ENCODE measurements at places on chromosomes 2 and 18. TPM values are rescaled to one million over a fixed set of nuclear protein-coding genes. Genes with fewer than 3 reads are reported as not detected.

DNA sequence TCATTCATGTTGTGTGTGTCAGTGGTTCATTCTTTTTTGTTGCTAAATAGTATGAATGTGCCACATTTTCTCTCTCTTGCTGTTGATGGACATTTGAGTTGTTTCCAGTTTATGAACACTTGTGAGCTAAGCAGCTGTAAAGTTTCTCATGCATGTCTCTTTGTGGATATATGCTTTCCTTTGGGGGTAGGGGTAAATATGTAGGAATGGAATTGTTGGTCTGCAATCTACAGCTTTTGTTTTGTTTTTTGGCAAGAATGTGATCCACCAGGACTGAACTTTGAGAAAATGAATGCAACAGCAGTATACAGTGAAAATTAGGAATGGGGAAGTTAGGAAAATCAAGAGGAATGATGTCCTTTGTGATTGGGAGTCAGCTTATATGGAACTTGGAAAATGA, 226.3 kb downstream of the CDCA7 start:
- no peaks in the 10 kb centered on the region for H3K27me3 ChIP-seq
- H3K36me3 ChIP-seq = no peaks in the 10 kb centered on the region
- H3K4me3 ChIP-seq = no peak overlapping the region
- DNase-seq = no peak
- H3K27ac ChIP-seq = no peak overlapping the region
- no peaks in the 10 kb centered on the region for H3K4me1 ChIP-seq

Gene ERFE
- total RNA-seq = 0.49 TPM

GRCh38 chr2:128298846-128299507, 19.7 kb downstream of the HS6ST1 start:
- no peak for DNase-seq
- H3K4me3 ChIP-seq = no peak overlapping the region
- H3K27ac ChIP-seq = no peak overlapping the region
- H3K27me3 ChIP-seq = no peaks in the 10 kb centered on the region
- no peaks in the 10 kb centered on the region for H3K4me1 ChIP-seq

Gene SLC9A2
- total RNA-seq = under 0.01 TPM

GRCh38 chr2:119218478-119219064, 5.1 kb upstream of the STEAP3 start:
- H3K27ac ChIP-seq = no peak overlapping the region
- no peak for DNase-seq
- H3K27me3 ChIP-seq = no peaks in the 10 kb centered on the region
- no peaks in the 10 kb centered on the region for H3K36me3 ChIP-seq

- DNase-seq = no peak
- no peak overlapping the region for H3K4me3 ChIP-seq
- no peak overlapping the region for H3K27ac ChIP-seq
- no peaks in the 10 kb centered on the region for H3K27me3 ChIP-seq
- no peaks in the 10 kb centered on the region for H3K4me1 ChIP-seq
- H3K36me3 ChIP-seq = peaks cover 39% of the 10 kb centered on the region
Measured at GRCh38 chr2:61090386-61090921, 24.8 kb downstream of the SANBR start.
